ENCODE measurements at places on chromosomes 16 and 17.

- no peak for DNase-seq
These were observed 9.6 kb upstream of the HAPSTR1 start for GRCh38 chr16:9081843-9082242.

DNA sequence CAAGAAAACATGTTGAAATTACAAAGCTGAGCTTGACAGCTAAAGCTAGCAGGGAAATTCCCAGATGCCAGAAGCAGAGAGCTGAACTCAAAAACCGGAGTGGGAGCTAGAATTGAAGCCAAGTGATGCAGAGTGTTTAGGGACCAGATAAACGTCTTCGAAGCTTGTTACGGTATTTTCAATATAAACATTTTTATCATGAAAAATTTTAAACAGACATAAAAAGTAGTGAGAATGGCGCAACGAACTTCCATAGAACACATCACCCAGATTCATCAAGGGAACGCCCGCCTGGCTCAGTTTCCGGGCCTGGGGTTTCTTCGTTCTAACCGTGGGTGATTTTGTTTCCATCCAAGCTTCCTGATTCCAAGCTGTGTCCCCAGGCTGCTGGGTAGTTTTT lies 18.1 kb downstream of the SPNS2 start:
- DNase-seq, result no peak

DNA sequence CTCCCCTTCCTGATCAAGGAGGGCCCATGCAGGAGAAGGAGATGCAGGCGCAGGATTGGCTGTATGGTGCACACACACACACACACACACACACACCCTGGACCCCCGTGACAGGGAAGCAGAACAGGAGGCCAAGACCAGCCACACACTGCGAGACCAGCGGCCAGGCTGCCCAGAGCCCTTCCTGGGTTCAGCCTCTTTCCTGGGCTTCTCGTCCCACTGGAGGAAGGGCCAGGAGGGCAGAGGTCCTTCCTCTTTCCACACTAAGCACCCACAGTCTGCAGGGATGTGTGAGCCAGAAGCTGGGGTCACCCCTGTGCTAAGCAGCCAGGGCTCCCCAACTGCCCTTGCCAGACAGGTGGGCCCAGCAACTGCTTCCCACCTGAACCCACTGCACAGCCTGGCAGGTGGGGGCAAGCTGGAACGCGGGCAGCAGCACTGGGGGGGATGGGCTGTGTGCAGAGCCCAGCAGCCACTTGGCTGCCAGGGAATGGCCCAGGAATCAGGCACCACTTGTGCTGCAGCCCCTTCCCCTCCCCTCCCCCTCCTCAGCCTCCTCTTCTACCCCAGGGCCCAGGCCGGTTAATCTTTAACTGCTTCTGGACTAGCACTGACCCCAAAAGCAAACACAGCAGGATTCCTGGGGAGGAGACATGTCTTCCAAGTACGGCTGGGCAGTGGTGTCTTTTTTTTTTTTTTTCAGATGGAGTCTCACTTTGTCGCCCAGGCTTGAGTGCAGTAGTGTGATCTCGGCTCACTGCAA lies 44.6 kb upstream of the SLC38A10 start:
- peak; percentile 48 for DNase-seq

DNA sequence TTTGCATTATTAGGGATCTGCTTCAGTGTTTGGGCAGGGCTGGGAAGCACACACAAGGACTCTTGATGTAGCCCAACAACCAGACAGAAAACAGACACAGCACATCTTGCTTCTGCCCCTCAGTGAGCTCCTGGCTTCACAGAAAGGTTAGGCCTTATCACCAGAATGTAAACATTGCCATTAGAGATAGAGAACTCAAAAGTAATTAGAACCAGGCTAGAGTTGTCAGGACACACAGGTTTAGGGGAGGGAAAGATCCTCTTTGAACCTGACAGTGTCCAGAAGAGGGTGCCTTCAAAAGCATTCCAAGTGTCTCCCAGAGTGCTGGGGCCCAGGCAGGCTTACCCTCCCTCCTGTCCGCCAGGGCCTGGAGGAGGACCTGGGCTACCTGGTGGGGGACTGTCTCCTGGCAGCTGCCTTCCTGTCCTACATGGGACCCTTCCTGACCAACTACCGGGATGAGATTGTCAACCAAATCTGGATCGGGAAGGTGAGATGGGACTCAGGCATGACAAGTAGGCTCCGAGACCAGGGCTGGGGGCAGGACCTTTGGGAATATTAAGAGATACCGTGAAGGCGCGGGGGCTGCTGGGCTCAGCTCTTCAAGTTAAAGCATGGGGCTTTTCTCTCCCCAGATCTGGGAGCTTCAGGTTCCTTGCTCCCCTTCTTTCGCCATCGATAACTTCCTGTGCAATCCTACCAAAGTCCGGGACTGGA lies 16.9 kb upstream of the KDM6B start:
- no peak for DNase-seq

DNA sequence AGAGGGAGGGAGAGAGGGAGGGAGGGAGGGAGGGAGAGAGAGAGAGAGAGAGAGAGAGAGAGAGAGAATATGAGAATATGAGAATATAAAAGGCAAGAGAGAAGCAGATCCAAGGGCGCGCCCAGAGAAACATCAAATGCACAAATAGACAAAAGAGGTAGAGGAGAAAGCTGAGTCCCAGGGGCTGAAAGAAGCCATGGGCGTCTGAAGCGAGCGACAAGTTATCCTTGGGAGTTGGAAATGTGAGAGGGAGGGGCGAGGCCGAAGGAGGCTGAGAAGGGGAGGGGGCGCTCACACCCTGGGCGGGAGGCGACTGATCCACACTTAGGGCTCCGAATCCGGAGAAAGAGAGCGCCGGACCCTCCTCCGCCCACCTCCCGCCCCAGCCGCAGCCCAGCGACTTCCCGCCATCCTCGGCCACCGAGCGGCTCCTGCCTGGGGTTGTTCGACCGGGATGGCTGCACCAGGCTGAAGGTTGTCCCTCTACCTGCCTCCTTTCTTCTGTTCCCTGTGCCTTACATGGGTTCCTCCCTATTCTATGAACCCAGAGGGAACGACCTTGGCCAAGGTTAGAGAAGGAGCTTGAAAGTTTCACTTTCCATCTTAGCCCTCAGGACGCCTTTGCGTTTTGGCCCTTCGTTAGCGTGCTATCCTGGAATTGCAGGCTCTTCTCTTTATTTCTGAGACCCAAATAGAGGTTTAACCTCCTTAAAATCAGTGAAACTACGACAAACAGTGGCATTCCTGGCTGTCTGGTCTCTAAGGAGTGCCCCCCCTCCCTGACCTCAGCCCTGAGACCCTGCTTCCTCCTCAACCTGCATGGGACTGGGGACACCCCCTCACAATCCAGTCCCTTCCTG lies 21.2 kb upstream of the HOXB9 start:
- no peak for DNase-seq

DNA sequence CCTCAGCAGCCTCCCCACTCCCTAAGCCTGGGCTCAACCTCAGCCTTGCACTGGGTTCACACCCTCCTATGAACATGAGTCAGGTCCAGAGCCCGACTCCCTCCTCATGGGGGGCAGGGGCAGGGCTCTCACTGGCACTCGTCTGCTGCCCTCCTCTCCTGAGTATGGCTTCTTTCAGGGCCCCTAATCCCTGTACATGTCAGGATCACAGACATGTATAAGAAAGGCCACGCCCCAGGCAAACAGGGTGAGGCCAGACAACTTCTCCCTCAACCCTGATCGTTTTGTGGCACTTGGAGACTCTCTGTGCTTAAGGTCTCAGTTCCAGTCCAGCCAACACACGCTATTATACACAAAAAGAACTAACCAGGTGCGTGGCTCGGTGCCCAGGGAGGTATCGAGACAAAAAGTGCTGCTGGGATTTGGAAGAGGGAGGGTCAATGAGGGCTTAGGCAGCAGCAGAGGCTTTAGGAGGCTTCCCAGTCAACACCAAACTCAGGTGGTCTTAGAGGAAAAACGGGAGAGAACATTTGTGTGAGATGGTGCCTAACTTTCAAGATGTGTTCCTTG lies 45.2 kb downstream of the CMTM3 start:
- no peak for DNase-seq

DNA sequence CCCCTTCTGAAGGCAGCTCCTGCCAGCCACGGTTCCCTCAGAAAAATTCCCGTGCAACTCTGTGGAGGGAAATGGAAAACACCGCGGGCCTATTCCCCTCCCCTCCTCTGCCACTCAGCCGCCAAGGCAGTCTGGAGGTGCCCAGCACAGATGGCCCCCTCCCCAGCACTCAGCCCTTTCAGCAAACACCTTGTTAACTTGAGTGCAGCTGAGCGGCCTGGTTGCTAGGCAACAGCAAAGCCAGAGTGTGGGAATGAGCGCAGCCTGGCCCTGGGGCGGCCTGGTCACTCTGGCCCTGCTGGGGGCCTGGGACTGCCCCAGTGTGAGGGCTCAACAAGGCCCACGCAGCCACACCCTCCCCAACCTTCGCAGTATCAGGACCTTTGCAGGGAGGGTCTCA lies 32.8 kb downstream of the CACNA1G start:
- DNase-seq, result no peak

DNA sequence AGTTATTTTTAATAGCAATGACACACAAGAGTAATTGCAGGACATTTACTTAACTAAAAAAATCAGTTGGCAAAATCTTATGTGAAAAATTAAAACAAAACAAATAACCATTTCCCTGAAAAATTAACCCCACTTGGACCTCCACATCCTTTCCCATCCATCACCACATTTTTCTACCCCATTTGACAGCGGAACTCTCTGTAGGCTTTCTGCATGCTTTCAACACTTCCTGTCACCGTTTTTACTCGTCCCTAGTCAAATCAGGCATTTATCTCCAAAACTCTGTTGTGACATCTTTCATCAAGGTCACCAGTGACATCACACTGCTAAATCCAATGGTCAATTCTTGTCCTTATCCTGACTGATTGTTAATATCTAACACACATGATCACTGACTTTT lies 27.5 kb downstream of the KCNJ16 start:
- DNase-seq, result no peak

DNA sequence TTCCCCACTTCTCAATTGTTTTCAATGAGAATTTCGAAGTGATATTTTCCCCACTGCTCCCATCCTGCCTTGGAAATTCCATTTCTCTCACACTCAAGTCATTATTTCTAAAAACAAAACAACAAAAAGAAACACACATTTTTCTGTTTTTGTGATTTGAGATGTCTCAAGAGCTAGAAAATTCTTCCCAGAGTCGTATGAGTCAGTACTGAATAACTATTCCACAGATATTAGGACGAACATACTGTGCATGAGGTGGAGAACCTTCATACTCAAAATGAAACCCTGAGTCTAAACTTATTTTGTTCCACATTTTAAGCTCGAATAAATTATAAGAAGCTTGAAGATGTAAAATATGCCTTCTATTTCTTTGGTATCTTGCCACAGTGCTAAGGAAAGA lies 204.6 kb downstream of the SLC39A11 start:
- no peak for DNase-seq

- DNase-seq, result peak; percentile 95
These were observed 73.6 kb downstream of the GPRC5B start for GRCh38 chr16:19810817-19811731.

DNA sequence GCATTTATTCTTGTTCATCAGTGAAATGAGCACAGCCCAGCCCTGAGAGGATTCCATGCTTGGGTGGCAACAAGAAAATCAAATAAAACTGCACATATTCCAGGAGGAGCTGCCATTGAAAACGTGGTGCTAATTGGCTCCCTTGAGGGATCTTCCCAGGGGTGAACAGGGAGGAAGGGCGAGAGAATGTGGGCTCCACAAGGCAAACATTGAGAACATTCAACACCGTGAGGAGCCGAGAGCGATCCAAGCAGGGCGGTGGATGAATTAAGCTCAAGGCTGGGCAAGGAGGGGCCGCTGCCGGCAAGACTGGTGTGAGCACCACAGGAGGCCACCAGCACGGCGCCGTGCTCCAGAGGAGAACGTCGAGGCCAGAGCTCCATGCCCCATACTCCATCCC lies 166.9 kb downstream of the C16orf95 start:
- DNase-seq, result no peak

DNA sequence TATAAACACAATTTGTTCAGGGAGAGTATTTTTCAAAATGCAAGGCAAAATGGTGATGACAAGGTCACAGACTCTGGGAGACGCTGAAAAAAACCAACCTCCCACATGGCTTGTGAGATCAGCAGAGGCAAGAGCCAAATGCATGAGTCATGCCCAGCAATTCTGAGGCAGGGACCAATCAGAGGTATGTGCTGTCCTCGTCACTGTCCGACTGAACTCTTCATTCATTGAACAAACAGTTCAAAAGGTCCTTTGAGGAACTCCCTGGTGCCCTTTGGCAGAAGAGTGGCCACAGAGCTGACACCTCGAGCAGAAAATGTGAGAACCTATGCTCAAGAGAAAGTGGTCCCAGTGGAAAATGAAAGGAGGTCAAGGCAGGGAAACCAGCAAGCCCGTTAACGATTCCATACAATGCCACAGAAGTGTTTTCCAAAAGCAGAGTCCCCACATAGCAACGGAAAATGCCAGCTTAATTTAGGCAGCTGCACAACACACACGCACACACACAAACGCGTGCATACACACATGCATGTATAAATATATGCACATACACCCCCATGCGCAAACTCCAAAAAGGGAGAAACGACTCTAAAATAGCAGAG lies 50.9 kb downstream of the CDH11 start:
- DNase-seq, result peak; percentile 82

DNA sequence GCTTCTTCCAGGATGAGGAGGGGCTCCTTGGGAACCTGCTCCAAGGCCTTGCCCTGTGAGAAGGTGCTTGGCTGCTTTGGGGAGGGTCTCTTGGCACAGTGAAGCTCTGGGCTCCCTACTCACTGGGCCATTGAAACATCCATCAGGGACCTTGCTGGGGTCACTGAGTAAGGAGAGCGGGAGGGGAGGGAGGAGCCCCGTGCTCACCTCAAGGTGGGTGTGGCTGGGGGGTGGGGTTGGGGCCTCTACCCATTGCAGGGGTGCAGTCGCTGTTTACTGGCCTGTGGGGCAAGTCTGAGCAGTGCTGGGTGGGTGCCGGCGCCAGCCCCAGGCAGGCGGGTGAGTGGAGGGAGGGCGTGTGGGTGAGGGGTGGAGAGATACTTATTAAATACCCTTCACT lies 9.9 kb downstream of the TNS4 start:
- no peak for DNase-seq

DNA sequence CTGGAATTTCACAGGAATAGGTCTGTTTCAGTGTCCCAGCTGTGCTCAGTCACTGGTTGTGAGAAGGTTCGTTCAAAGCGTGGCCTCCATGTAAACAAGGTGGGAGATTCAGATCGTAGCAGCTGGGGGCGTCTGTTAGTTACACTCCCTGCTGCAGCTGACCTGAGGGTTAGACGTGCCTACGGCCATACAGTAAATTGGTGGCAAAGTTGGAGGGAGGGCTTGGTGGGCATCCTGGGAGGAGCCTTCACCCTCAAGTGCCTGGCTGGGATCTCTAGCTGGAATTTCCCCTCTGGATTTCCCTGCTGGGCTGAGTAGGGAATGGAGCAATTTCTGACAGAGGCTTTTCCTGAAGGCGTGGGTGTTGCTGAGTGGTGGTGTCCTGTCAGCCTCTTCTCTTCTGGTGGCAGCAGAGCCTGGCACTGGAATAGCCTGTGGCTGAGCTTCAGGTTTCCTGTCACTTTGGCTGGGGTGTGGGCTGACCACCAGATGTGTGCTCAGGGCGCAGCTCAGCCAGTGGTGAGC lies 6.4 kb downstream of the FCSK start:
- peak; percentile 58 for DNase-seq

DNA sequence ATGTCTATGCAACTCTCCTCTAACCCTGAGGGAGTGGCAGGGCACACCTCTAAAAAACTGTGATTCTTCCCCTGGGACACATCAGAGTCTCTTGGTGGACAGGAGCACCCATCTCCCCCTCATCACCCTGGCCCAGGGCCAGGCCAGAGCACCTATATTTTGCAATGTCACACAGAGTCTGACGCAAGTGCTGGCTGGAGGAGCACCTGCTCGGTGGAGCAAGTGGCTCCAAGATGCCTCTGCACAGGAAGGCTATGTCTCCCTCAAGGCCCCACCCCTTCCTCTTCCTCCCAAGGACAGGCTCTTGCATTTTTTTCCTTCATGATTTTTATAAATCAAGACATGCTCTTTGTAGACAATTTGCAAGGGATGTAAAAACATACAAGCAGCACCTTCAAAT lies 13.3 kb downstream of the SNN start:
- no peak for DNase-seq

Measured in RCC 7860 (cell line).